ENCODE measurements at places on chromosomes 6 and 20.

- no peak for DNase-seq
Measured at GRCh38 chr20:62707921-62708521, 615 bp upstream of the NTSR1 start.

GRCh38 chr6:161828355-161828754, 554.5 kb upstream of the AGPAT4 start:
- no peak for DNase-seq

- peak; percentile 24 for DNase-seq
Measured at GRCh38 chr6:12538881-12539357, 177.6 kb upstream of the PHACTR1 start.

DNA sequence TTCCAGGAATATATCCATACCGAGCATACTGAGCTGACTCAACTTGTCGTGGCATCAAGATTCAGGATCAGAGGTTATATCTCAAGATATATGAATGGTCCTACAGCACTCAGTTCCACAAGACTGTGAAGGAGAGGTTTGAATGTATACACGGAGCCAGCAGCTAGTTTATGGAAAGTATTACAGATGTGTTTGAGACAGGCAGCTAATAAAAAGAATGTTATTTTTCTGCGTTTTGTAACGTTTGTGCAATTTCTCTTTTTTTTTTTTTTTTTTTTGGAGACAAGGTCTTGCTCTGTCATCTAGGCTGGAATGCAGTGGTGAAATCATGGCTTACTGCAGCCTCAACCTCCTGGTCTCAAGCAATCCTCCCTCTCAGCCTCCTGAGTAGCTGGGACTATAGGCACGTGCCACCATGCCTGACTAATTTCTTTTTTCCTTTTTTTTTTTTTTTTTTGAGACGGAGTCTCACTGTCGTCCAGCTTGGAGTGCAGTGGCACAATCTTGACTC, 3.4 kb upstream of the FAM110A start:
- peak; percentile 96 for DNase-seq

GRCh38 chr6:15250187-15251168, 4.6 kb downstream of the JARID2 start:
- no peak for DNase-seq

DNA sequence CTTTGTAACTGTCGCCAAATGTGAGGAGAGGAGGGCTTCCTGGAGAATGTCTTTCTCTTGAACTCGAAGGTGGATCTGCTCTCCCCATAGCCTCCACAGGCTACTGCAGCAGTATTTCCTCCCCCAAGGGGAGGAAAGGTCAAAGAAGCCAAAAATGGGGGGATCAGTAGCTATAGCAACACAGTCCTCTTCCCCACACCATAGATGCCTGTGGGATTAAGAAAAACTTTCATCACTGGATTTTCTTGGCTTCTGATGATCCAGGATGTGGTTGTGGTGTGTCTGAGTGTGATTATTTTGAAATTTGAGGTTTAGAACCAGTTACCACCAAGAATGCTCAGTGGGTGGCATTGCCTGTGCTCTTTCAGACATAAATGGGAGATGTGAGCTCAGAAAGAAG, 140.1 kb upstream of the SPACA1 start:
- DNase-seq, result peak; percentile 87

DNA sequence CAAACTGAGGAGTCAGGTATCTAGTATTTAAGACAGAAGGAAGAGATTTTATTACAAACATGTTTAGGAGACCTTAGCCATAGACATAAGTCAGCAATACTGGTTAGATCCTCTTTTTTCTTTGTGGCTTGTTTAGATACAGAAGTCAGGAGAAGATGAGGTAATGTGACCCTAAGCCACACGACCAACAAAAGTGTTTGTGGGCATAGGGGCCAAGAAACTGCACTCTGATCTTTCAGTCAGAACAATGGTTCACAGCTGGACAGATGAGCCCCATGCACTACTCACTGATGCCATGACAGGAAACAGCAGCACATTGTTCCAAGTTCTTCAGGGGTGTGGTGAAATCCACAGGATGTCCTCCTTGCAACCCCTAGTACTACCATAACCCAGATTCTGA, 238.5 kb upstream of the RAB32 start:
- DNase-seq, result no peak

- peak; percentile 91 for DNase-seq
Measured at GRCh38 chr6:158797331-158798310, 21.5 kb downstream of the EZR start.

DNA sequence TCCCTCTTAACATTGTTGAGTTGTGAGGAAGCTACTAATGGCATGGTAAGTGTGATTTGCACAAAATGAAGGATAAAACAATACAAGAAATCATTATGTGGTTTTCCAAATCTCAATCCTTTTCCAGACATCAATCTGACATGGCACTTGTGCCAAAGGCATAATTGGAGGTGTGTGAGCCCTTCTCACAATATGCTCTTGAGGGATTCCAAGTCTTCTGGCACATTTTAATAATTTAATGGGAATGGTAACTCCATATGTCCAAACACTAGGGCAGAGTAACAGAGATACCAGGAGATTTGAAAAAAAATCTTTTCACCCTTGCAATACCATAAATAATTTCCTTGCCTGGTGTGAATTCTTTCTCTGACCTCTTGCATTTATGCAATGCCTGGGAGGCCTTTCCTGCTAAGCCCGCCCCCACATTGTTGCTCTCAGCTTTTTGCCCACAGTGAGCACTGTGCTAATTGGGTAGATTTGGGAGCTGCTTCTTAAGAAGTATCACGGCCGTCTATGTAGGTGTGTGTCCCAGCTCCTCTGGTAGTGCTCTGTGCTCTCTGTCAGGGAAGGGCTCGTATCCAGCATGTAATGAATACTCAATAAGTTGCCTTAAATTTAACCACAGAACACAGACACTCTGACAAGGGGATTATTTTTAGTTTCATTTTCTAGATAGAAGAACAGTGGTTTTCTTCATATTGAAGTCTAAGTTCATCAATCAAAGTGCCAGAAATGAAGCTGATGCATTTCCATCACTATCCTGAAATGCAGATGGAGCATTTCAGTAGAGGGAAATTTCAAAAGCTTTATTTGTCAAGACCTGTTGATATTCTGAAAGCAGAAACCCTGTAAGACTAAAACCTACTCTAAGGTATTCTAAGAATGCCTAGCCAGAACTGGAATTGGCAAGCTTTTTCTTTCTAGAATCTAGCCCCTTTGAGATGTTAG, 54.4 kb upstream of the CEP85L start:
- DNase-seq, result peak; percentile 82

DNA sequence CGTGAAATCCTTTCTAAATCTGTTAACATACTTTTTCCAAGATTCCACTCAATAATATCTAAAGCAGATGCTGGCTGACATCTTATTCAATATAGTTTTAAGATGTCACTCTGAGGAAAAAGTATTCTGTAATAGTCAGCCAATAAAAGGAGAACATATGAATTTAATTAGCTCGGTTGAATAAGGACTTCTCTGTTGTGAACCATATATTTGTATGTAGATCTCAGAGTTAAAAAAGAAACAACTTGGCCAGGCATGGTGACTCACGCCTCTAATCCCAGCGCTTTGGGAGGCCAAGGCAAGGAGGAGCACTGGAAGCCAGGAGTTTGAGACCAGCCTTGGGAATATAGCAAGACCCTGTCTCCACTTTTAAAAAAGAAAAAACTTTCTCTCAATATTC, 7.4 kb upstream of the CD24 start:
- DNase-seq, result peak; percentile 75

DNA sequence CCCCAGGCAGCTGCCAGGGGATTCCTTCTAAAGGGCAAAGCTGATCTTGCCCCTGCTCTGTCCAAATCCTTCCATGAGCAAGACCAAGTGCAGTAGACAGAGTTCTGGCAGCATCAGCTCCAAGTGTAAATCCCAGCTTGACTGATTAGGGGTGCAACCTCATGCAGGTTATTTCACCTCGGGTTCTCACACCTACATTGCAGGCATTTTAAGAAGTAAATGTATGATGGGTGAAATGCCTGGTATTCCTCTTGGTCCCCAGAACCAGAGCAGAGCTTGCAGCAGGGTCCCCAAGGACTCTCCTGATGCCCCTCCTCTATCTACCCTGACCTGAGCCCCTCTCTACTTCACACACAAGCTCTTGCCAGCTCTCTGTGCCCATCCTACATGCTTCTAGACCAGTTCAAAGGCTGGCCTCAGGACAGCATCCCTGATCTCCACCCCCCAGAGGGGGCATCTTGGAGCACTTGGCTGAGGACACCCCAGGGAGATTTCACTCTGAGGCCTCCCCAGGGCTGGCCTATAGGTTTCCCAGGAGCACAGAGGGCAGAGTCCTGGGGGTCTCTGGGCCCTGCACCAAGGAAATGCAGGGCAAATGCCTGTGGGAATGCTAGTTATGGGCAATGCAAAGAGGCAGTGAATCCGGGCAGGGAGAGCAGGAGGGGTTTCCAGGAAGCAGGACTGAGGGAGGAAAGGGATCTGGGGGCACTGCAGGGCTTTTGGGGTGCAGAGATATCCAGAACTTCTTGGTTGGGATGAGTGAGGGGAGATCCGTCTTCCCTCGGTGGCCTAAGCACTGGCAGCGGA, 1.0 kb downstream of the LZTS3 start:
- DNase-seq, result no peak

GRCh38 chr6:166540631-166541331, 45.7 kb downstream of the RAMACL start:
- DNase-seq, result no peak

- DNase-seq, result no peak
Measured at GRCh38 chr6:169533301-169534038, 168.4 kb downstream of the WDR27 start.

DNA sequence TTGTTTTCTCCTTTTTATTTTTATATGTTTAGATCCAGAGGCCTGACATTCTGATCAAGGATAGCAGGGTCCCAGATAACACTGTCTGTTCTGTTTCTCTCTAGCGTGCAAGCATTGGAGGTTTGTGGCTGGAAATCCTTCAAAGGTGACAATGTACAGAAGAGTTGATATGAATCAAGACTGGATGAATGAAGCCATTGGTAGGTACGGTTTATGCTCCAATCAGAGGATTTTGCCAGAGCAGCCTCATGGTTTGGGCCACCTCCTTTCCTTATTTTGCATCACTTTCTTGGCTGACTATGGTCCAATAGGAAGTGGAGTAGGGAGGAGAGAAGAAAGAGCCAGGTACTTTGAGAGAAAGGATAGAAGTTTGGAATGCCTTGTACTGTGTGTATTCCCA, 484.8 kb upstream of the JAG1 start:
- no peak for DNase-seq

- no peak for DNase-seq
Measured at GRCh38 chr6:124607119-124607627, 355.1 kb upstream of the RNF217 start.

GRCh38 chr20:57450419-57450818, 59.2 kb downstream of the RBM38 start:
- DNase-seq, result peak; percentile 74

- DNase-seq, result peak; percentile 55
Measured at GRCh38 chr6:40997234-40997957, 41.6 kb downstream of the UNC5CL start.

DNA sequence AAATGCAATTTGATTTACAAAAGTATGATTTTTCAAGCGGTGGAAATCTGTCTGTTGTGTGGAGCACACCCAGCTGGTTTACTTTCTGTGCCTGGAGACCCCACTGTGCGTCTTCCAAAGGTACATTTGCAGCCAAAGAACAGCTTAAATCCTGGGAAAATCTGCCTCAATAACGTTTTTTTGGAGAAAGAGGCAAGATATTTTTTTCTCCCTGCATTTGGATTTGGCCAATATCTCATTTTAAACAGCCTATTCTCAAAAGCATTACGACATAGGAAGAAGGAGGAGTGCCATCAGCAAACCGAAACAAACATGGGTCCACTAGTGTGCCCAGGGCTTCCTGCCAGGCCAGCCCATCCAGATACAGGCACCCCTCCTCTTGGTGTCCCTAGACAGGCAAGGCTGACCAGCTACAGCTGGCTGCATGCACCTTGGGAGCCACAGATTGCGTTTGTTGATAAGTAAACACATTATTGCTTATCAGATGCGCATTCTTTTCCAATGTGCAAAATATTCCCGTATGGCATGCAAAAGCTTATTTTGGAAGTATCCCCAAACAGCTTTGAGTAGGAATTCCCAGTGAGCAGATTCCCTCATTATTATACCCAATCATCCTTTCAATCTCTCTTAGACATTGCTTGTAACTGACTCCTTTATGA, 184.5 kb upstream of the MARCKS start:
- peak; percentile 78 for DNase-seq

- peak; percentile 93 for DNase-seq
Measured at GRCh38 chr6:108947114-108947854, 99.1 kb downstream of the ARMC2 start.

GRCh38 chr20:41134362-41135186, 2.8 kb upstream of the PLCG1 start:
- DNase-seq, result no peak

DNA sequence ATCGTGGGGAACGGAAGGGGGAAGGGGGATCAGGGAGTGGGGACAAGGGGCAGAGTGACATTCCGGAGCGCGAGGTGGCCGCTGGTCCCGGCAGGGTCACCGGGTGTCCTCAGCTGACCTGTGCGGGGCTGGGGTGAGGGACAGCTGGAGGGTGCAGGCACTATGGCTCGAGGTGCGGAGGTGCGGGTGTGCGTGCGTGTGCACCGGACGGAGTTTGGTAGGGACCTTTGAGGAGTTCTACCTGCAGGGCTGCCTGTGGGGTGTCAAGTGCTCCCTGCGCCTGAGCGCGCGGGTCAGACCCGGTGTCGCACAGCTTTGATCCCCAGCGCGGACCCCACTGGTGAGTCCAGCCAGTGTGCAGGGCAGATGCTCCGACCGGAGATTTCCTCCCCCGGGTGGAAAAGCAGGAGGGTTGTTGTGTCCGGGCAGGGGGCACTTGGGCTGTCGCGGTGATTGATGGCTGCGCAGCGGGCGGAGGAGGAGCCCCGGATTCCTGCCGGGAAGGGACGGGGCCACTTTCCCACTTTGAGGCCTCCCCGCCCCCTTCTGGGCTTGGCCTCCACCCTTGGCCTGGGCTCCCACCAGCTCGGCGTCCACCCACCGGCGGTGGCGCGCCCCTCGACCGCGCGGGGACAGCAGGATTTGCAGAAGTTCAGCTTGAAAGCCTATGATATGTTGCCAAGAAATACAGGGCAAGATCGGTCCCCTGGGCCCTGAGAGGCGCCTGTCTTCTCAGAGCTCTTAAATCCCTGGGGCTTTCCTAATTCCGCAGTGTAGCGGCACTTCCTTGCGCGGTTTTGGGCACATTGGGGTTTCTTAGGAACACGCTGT, 658 bp downstream of the RIN2 start:
- DNase-seq, result peak; percentile 50

DNA sequence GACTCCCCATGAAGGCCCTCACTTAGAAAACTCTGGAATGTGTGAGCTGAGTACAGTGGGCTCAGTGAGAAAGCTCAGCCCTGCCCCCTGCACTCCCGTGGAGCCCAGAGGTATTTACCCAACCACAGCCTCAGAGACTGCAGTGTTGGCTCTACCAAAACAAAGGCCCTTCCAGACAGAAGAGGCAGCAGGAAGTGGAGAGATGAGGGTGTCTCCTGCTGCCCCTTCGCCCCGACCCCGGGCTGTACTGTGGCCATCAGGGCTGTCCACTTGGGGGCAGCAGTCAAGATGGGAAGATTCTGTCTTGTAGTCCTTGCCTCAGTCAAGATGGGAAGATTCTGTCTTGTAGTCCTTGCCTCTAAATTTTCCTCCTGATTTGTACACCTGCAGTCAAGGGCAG, 341.3 kb downstream of the TAF4 start:
- DNase-seq, result peak; percentile 11
